ENCODE measurements at places on chromosomes 13 and 19.

- no peak for DNase-seq
Measured at GRCh38 chr13:91698308-91698707, 299.9 kb downstream of the GPC5 start.

DNA sequence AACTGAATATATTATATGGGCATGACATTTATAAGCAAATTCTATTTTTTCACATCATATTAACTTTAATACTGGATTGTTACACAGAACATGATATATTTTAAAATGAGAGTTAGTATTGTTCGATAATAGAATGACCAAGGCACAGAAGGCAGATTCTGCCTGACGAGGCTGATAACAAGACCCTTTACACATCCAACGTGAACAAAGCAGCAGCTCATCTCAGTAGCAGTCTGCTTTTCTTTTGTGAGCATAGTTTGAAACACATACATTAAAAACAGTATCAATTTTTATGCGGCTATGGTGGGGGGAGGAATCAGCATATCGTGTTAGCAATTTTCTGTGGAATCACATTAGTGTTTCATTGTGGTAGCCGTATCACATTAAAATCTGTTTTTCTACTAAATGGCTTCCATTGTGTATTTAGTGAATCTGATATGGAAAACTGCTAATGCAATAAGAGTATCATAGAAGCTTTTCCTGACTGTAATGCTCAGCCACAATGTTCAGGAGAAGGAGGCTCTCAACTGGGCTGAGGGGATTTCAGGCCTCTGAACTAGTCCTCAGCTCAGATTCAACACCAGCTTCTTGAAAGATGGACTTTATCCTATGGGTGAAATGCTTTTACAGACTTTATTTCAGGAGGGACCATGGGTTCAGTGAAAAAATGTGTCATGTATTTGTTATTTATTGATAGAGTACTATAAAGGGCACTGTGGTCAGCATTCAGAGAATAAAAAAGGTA, 4.0 kb downstream of the SMAD9 start:
- no peak for DNase-seq

GRCh38 chr13:51255556-51255955, 33.4 kb downstream of the FAM124A start:
- DNase-seq: no peak

- DNase-seq: no peak
Measured at GRCh38 chr13:113770937-113771336, 11.9 kb downstream of the TMEM255B start.

GRCh38 chr13:81275666-81276258, 934.8 kb upstream of the SPRY2 start:
- DNase-seq: no peak

Data from muscle of leg (tissue), 16 donors.